ENCODE measurements at places on chromosomes 4 and X.
A peak's percentile ranks its signal among the peaks of the same experiment; 100 is the strongest.

DNA sequence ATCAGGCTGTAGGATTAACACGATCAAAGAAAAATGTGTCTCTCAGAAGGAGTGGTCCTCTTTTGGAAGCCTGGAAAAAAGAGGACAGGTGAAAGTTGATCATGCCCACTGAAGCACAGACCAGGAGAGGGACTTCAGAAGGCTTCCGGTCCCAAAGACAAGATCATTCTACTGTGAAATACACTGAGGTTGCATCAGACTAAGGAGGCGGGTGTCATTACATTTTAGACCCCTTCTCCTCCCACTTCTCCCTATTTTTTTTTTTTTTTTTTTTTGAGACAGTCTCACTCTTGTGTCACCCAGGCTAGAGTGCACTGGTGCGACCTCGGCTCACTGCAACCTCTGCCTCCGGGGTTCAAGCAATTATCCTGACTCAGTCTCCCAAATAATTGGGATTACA, 67.5 kb downstream of the RBM47 start:
- no peak for DNase-seq

DNA sequence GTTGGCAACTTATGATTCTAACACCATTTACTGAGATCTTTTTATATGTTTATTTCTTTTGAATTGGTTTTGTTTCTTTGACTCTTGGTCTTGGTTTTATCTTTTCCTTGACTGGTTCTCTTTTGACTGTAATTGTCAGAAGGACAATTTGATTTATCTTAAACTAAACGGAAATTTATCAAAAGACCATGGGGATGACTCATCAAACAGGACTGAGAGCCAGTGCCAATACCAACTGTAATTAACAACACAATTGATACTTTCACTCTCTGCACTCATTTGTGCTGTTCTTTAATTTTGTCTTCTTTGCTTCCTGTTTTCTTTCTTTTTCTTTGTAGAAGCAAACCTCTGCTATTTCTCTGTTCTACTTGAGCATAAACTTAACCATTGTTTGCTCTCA, 776.8 kb downstream of the CCSER1 start:
- no peak for DNase-seq

DNA sequence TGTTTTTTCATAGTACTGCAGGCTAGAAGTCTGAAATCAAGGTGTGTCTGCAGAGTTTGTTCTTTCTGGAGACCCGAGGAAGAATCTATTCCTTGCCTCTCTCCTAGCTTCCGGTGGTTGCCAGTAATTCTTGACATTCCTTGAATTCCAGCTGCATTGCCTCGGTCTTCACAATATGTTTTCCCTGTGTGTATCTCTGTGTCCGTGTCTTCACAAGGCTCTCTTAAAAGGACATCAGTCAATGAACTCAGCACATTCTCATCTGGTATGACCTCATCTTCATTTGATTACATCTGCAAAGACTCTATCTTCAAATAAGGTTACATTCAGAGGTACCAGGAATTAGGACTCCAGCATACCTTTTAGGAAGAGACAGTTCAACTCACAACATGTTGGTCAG, 163.4 kb downstream of the BANK1 start:
- DNase-seq, result no peak

DNA sequence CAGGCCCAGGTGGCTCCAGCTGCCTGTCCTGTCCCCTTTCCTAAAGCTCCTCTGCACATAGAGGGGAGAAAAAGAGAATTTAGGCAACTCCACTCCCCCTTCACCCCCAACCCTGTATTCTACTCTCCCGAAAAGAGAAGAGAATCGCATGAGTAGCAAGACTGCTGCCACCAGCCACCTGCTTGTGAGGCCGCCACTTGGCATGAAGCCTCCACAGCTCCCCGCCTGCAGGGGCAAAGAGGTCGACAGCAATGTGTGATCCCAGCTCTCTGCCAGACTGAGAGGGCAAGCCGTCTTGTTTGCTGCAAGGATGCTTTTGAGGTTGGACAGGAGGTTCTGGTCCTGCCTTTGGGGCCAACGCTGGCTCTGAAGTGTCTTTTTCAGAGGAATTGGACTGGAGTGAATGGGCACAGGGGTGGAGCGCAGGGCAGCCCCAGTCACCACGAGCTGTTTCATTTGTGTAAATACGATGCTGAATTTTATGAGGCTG, 77.1 kb downstream of the STARD8 start:
- no peak for DNase-seq

DNA sequence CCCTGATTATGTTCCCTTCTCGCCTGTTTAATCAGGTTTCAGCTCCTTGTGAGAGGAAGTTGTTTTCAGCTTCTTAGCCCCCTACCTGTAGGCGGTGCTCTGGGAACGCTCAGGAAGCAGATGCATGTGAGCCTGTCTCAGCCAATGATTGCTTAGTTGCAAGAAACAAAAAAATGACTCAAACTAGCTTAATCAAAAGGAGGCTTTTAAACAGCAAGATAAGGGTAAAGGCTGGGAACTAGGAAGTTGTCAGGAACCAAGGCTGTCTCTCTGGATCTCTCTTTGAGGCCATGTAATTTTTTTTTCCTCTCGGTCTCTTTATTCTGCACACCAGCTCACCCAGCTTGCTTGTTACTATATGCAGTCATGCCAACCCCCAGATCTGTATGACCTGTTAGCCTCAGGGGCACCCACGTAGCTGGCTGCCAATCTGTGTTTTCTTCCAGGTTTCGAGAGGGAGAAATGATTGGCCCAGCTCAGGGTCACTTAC, 109.1 kb downstream of the PTTG2 start:
- DNase-seq, result no peak

GRCh38 chr4:71126719-71127118, 133.3 kb downstream of the DCK start:
- no peak for DNase-seq

DNA sequence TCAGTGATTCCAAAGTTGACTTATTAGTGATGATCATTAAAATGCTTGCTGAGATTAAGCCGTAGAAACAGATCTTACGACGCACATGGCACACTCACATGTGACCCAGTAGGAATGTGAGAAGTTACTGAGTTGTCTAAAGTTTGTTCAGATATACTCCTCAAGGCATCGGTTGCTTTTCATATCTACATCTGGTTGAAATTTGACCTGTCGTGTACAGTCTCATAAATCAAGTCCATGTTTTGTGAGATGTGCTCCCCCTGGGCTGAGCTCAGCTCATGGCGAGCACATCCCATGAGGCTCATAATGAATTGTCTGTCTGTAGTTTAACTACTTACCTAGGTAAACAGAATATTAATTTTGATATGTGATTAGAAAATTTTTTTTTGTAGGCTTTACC, 67.0 kb downstream of the TNIP2 start:
- DNase-seq, result no peak

GRCh38 chr4:87560802-87561201, 31.6 kb upstream of the SPARCL1 start:
- DNase-seq, result no peak

DNA sequence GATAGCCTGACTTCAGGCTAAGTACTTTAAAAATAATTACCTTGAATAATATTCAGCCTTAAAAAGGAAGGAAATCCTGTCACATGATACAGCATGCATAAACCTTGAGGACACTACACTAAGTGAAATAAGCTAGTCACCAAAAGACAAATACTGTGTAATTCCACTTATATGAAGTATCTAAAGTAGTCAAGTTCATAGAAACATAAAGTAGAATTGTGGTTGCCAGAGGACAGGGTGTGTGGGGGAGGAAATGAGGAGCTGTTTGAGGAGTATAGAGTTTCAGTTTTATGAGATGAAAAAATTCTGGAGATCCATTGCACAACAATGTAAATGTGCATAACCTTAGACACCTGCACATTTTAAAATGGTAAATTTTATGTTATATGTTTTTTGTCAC, 5.6 kb upstream of the STPG2 start:
- DNase-seq, result no peak

- no peak for DNase-seq
Measured at GRCh38 chr4:56940971-56941370, 33.3 kb downstream of the REST start.

- DNase-seq, result no peak
Measured at GRCh38 chr4:125940426-125940825, 625.7 kb downstream of the FAT4 start.

- no peak for DNase-seq
Measured at GRCh38 chr4:20532116-20532790, 168.0 kb upstream of the PACRGL start.

GRCh38 chr4:185836241-185837084, 24.5 kb upstream of the SORBS2 start:
- no peak for DNase-seq

GRCh38 chrX:96433409-96434077, 251.1 kb upstream of the DIAPH2 start:
- DNase-seq, result no peak

DNA sequence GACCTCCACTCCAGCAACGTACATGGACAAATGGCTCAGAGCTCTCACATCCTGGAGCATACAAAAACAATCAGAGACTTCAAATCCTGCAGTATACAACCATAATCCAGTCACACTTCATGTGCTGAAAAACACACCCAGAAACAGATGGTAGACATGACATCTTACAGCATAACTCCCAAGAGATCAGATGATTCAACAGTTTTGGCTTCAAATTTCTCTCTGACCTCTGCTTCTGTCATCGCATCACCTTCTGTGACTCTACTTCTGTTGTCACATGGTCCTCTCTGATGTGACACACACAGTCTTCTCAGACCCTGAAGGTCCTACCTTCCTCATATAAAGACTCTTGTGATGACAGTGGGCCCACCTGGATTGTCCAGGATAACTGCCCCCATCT, 18.5 kb downstream of the SUV39H1 start:
- DNase-seq, result no peak

DNA sequence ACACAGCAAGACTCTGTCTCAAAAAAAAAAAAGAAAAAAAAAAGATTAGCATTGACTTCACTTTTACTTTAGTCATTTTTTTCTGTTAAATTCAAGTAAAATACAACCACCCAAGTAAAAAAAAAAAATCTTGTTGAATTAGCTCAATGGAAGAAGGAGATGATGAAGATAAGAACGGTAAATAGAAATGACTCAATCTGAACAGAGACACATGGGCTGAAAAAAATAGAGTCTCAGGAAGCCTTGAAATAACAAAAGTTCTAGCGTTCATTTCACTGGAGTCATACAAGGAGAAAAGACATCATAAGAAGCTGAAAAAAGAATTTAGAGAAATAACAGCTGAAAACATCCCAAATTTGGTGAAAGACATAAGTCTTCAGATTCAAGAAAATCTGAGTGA, 75.5 kb downstream of the CASP3 start:
- DNase-seq, result no peak

DNA sequence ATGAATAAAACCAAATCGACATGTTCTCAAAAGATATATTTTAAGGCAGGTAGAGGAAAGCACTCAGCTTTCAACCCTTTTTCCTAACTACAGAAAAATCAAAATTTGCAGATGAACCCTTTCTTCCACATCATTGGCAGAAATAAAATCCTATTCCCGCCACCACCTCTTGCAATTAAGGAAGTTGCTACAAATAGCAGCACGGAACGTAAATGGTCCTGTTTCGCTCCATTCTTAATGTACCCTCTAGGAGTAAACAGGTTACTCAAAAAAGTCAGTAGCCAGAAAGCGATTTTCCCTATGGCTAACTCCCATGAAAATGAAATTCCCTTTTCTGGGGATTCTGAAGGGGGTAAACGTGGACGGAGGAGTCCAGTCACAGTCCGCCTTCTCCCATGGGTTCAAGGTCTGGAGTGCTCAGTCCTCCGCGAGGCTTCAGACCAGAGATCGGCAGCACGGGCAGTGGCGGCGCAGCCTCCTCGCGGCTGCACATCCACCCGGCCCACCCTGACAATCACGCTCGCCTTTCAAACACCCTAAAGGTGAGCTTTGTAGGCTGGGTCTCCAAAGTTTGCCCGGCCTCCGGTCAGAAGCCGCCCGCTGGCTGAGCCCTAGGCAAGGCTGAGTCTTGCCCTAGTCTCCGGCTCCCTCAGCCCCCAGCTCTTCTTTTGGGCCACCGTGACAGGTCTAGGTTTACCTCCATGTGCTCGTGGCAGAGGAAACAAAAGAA, 1.8 kb downstream of the ATP11C start:
- peak; percentile 12 for DNase-seq

- DNase-seq, result no peak
Measured at GRCh38 chr4:56743550-56743949, 62.5 kb upstream of the HOPX start.

All from KG1 (cell line).